ENCODE measurements at places on chromosomes 16 and 17.

GRCh38 chr17:27930000-27930399 is 36.8 kb upstream of the LYRM9 start:
- DNase-seq = no peak

DNA sequence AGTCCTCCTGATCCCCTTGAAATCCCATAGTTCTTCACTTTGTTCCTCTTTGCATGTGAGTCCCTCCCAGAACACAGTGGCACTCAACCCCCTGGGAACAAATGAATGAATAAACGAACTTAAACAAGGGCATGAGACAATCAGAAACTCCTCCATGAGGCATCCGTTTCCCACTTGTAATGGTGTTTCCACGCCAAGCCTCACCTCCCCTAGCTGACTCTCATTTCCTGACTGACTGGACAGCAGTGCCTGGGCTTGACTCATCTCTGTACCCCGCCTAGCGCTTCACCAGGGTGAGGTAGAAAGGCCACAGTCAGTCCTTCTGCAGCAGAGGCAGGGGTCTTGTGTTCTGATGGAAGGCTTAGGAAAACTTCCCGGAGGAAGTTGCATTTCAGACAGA is 14.2 kb downstream of the KIF1C start:
- no peak for DNase-seq

GRCh38 chr17:30337393-30337999 is 3.6 kb upstream of the TMIGD1 start:
- no peak for DNase-seq

GRCh38 chr17:39598630-39599003 is 9.1 kb downstream of the NEUROD2 start:
- DNase-seq = no peak

- DNase-seq = no peak
Observed at GRCh38 chr16:61909074-61909473, 127.2 kb downstream of the CDH8 start.

DNA sequence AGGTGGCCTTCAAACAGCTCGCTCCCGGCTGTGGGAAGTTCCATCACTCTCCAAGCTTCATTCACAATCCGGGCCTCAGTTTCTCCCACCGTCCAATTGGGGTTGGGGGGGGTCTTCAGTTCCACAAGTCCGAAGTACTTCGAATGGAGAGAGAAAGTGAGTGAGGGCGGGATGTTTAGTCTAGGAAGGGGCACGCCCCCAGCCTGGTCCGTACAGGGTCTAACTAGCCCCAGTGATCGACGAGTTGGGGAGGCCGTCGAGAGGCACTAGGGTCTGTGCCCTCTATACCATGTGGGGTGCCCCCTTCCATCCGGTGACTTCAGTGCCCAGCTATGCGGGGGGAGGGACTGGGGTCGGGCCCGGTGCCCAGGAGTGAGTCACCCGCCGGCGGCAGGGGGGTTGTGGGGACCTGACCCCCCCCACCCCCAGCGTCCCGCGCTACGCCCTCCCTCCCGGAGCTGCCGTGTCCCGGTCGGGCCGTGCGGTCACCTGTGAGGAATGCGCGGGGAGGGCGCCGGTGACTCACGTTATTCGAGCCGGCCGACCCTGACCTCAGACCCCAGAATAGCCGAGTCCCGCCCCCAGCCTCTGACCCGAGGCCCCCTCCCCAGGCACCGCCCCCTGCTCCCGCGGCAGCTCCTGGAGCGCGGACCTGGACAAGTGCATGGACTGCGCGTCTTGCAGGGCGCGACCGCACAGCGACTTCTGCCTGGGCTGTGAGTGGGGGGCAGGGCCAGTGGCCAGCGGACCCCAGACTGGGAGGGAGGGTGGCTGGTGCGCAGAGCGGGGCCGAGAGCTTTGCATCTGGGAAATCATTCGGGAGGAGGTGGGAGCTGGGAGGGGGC is 658 bp downstream of the TNFRSF12A start:
- DNase-seq = no peak

GRCh38 chr17:28550858-28551257 is 1.6 kb downstream of the UNC119 start:
- DNase-seq = no peak

DNA sequence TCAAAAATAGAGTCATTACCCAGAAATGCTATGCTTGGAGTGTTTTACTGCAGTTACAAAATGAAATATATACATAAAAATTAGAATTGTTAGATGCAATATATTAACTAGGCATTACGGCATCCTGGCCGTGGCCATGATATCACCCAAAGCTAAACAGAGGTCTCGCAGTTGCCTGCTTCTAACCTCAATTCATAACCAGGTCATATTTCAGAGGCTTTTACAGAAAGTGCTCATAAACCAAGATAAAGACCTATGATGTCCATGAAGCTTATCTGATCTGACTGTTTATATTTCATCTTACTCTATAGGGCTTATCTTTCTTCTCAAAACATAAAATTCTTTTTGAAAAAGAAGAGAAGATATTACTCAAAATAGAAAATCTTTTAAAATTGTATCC is 664.5 kb upstream of the SALL1 start:
- DNase-seq = no peak

DNA sequence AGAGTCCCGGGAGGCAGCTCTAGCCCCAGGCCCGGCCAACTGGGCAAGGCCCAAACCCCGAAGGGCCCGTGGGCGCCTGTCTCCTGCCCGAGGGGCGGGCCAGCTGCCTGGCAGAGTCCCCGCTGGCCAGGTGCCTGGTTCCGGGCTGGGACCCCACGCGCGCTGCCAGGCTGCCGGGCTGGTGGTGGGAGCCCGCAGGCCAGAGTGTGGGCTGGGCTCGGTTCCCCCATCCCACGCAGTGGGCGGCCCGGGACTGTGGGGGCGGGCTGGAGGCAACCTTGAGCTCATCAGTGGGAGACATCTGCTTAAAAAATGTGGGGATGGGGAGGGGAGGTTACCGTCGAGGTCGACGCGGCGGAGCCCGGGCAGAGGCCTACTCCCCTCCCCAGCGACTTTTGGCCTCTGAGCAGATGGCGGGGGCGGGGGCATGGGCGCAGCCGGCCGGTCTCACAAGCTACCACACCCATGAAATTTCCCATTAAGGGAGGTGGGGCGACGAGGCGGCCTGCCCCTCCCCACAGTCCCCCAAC is 176.4 kb upstream of the GSE1 start:
- no peak for DNase-seq

GRCh38 chr16:81597079-81597658 is 152.6 kb downstream of the CMIP start:
- DNase-seq = no peak

DNA sequence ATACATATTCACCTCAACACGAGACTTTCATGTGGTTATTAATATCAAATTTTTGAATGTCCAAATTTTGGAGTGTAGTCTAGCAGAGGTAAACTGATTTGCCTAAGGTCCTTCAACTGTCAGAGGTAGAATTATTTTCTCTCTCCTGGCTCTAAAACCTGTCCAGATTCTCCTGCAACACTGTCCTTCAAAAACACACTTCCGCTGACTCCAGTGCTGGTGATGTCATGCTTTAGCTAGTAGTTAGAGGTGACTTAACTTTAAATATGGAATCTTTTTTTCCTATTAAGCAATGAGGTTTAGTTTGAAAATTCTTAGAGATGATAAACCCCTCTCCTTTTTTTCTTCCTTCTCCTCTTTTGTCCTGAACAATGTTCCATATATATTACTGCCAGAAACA is 10.8 kb upstream of the CBLN1 start:
- DNase-seq = no peak

DNA sequence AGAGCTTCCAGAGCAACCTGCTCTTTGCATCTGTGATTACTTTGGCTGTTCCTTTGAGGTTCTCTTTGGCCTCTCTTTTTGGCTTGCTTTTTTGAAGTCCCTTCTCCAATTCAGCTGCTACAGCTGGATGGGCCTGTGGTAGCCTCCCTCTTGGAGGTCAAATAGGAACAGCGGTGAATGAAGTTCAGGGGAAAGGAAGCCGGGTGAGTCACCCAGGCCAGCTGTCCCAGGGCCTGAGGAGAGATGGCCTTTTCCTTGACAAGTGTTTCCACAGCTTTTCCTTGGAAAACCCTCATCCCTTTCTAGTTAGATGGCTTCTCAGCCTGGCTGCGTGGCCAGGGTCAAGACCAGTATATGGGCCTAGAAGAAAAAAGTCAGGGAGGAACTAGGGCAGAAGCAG is 103.1 kb downstream of the STX8 start:
- DNase-seq = no peak

DNA sequence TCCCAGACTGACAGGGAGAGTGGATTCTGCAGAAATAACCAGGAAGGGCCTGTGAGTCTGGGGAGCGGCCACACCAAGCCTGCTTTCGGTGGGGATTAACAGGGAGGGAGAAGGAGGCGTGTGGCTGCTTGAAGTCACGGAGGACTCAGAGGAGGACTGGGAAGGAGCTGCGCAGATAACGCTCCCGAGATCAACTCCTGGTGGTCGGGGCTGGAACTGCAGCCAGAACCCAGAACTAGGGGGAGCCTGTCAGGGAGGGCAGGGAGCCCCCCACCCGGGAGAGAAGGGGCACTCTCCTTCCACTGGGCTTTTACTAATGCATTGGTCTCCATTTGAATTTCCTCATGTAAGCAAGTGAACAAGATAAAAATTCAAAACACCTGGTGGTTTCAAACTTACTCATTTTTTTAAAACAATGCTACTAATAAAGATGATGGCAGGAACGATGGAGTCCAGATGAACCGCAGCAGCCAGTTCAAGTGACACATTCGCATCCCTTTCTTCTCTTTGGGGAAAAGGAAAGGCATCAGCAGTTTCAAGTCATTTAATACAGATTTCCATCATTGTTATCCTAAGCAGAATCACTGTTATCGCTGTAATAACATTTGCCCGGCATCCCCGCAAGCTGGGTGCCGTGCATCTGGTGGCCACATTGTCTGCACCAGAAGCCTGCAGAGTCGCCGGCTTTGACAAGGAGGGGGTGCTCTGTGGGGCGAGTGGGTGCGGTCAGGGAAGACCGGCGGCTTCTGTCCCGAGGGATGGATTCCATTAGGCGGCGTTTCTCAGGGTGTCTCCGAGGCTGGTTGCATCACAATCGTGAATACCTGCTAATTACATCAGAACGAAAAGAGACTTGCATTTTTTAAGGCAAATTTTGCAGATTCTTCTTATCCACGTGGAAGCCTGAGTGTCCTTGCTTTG is 183.0 kb downstream of the FOXL1 start:
- no peak for DNase-seq

GRCh38 chr16:47851146-47851545 is 304.6 kb downstream of the ABCC12 start:
- DNase-seq = no peak

DNA sequence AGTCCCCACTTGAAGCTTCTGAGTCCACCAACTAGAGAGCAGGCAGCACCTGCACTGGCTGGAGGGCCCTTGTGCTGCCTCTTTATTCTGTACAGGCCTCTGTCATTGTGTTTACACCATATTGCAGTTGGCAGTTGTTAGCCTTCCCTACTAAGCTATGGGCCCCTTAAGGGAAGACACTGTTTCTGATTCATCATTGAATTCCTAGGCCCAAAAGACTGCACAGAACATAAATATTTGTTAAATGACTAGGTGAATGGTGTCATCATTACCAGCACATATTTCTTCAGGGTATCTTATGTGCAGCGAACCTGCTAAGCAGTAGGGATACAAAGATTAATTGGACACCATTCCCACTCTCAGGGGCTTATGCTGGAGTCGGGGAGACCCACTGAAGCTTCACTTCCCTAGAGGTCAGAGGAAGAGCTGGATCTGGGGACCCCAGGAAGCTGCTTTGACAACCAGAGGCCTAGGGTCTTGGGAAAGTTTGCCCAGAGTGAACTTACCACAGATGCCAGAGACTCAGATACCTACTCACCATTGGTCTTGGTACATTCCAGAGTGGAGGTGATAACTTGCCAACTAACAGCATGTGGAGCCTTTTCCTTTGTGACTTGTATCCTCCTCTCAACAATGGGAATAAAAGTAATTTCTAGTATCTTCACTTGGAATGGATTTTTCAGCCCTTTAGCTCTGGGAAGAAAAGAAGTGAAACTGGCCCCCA is 28.7 kb upstream of the DDX52 start:
- DNase-seq = no peak

DNA sequence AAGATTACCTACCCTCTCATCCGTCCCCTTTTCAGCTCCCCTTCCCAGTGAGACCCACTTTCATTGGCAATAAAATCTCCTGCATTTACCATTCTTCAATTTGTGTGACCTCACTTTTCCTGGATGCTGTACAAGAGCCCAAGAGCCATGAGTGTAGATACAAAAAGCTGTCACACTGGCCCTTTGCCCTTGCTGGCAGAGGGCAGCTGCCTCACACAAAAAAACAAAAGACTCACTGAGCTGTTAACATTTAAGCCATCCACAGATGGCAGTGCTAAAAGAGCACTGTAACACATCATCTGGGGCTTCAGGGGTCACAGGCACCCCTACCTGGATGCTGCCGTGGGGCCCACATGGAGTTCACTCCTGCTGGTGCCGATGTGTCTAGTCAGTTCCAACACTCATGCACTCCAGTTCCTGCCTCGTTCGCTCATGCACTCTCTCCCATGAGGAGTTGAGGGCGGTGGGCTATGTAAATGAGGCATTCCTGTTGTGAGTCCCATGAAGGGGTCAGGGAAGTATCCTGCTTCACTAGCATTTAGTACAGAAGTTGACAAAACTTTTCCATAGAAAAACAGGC is 123.1 kb downstream of the CA10 start:
- no peak for DNase-seq

GRCh38 chr16:12162151-12162985 is 185.8 kb downstream of the SNX29 start:
- DNase-seq = no peak

DNA sequence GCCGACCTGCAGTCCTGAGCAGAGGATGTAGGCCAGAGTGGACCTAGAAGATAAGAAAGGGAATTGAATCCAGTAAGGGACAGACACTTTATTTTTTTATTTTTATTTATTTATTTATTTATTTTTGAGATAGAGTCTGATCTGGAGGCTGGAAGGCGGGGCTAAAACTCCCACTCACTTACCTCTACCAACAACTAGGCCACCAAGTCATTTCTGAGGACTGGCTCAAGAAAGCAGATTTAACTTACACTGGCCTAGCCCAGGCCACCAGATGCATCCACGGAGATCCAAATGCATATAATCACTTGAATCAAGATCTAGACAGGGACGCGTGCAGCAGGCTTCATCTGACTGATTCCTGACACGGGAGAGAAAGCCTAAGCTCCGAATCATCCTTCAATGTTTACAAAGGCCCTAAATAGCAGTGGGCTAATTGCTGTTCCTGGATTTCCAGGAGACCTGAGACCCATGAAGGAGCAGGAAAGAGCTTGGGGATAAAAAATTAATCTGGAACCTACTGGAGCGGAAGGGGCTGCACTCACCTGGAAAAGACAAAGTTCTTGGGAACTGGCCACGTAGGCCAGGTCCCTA is 1.1 kb upstream of the ALOX12 start:
- DNase-seq = no peak

DNA sequence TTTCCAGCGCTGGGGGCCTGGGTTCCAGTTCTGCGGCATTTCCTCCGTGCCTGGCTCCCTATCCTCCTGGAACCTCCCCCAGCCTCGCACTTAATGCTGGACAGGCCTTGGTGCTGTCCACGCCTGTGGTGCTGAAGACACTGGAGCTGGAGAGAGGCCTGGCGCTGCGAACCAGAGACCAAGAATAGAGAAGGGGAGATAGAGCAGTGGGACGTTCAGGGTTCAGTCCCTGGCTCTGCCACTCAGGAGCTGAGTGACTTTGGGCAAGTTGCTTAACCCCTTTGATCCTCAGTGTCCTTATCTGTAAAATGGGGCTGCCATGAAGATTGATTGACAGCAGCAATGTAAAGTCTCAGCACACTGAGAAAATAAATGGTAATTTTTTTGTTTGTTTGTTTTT is 11.9 kb downstream of the SBK1 start:
- DNase-seq = no peak
